Kasumi-1 (cell line): ENCODE measurements at places on chromosomes 5 and 9.

GRCh38 chr9:120841930-120842684, 615 bp downstream of the PSMD5 start:
- DNase-seq, result peak; percentile 27

DNA sequence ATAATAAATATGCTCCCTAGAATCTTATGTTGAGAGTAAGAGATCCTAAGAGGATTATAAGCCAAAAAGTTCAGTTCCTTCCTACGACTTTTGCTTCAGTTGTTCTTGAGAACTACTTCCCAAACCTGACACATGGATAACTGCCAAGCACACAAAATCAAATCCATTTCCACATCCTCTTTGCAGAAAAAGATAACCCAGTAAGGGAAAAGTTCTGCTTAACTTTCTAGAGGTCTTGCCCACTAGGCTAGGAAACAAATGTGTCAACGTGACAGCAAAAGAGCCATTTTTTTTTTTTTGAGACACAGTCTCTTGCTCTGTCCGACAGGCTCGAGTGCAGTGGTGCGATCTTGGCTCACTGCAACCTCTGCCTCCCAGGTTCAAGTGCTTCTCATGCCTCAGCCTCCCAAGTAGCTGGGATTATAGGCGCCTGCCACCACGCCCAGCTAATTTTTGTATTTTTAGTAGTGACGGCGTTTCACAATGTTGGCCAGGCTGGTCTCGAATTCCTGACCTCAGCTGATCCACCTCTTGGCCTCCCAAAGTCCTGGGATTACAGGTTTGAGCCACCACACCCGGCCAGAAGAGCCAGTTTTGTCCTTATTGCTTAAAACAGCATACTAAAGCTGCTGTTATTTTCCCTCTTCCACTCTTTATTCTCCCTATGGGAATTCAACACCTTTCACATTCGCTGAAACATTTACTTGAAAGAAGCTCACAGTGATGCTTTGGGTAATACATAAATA, 24.2 kb downstream of the CSNK1A1 start:
- DNase-seq, result no peak

GRCh38 chr9:31700252-31701045, 684.0 kb upstream of the ACO1 start:
- DNase-seq, result no peak

- no peak for DNase-seq
Observed at GRCh38 chr9:717722-718121, 123.8 kb upstream of the DMRT1 start.

- DNase-seq, result no peak
Observed at GRCh38 chr9:16321461-16322119, 548.9 kb downstream of the BNC2 start.

DNA sequence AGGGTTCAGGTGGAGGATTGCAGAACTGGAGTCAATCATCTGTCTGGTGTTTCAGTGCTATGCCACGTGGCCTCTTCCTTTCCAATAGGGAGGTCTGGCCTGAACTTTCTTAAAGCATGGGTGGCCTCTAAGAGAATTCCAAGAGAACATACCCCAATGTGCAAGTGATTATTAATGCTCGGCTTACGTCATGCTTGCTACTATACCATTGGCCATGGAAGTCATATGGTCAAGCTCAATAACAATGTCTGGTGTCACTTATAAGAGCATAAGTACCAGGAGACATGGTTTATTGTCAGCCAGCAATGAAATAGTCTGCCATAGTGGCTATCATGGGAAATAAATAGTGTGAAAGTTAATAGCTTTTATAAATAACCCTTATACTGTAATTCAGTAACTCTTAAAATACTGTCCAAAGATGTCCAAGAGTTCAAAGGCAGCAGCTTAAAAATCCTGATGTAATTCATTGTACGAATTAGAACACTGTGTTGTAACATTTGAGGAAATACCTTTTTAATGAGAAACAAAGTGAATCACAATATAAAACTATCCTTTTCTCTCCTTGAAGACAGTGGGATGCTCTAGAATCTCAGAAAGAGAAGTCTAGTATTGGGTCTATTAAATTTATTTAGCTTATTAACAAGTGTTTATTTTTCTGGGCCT, 355.4 kb upstream of the PRR16 start:
- DNase-seq, result no peak

GRCh38 chr5:142692321-142692894, 6.5 kb upstream of the FGF1 start:
- no peak for DNase-seq

DNA sequence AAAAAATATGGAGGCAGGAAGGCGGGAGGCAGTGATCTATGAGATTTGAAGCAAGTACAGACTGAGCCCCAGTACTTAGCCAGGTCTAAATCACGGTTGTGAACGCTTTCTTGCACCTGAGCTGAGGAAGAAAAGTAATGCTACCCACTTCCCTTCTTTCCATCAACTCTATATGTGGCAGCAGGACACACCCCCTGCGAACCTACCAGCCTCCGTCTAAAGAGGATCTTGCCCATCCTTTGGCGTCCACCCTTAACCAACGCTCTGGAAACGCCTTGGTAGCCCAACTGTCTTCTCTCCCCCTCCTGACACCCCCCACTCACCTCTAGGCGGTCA, 545 bp downstream of the HMGCS1 start:
- peak; percentile 43 for DNase-seq

GRCh38 chr5:150503386-150503785, 4.5 kb upstream of the NDST1 start:
- DNase-seq, result no peak

DNA sequence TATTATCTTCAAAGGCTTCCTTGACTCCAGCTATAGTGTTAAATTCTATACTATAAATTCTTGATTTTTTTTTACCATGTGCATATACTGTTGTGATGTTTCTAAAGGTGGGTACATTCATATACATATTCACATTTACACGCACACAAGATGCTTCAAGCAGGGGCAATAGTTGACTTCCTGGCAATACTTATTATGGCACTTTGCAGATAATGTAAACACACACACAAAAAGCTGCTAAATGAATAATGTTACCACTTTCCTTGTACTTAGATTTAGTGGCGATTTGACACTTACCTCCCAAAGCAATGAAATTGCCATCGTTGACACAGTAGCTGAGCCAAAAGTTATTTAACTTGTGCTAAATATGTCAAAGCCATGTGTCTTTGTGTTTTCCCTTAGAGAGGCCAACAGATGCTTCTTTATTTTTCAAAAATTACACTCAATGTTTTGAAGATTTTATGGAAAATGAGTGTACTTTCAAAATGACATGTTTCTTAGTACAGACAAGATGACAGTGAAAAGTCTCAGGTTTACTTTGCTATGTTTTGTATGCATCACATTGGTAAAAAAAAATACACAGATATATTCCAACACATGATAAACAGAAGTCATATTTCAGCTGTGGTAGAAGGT, 12.2 kb upstream of the ERAP2 start:
- no peak for DNase-seq

- no peak for DNase-seq
Observed at GRCh38 chr5:15983392-15983791, 196.2 kb downstream of the MARCHF11 start.

DNA sequence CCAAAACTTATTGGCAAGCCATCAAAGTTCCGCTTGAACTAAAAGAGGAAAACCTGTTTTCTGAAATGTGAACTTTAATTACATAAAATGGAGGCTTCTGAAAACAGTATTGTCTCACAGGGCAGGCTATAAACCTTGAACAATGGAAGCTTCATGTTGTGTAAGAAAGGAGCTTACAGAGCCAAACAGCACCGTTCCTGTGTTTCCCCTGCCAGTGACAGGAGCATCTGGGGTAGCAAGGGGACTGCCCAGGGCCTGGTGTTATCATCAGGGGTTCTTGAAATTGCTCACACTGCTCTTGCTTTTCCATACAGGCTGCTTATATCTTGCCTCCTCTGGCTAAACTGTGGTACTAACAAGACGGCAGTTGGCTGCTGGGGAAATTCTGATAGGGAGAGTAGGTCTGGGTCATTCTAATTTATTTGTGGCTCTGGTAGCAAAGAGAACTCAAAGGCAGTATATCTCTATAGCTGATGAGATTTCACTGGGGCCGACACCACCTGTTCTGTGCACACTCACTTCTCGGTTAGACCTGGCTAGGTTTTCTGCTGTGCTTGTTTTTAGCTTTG, 40.4 kb downstream of the BASP1 start:
- no peak for DNase-seq

DNA sequence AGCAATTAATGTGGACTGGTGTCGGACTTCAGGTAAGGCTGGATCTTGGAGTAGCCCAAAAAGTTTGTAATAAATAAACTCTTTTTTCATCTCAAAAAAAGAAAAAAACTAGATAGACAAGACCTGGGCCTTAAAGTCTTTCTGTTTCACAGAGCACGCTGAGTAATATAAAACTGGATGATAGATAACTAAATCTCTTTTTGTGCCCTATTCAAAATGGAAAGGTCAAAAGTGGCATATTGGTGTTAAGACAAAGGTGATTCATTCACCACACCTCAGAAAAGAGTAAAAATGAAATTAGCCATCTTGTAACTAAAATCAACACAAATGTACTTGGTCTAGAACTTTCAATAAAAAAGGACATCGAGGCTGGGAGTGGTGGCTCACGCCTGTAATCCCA, 30.3 kb upstream of the RFK start:
- DNase-seq, result no peak

DNA sequence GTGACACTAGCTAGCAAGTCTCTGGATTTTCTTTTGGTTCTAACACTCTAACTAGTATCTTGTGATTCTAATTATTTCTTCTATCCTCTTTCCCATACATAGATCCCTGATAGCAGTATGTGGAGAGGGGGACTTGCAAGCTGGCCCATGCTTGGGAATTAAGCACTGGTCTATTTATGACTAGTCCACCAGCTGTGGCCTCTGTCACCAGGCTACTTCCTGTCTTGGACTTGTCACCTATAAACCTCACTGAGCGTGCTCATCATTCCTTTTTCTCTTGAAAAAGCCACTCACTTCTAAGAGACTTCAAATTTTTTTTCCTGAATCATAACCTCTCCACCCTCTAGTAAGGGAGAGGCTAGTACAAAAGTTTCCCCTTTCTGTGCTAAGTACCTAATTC, 32.3 kb upstream of the MAMDC2 start:
- DNase-seq, result no peak

DNA sequence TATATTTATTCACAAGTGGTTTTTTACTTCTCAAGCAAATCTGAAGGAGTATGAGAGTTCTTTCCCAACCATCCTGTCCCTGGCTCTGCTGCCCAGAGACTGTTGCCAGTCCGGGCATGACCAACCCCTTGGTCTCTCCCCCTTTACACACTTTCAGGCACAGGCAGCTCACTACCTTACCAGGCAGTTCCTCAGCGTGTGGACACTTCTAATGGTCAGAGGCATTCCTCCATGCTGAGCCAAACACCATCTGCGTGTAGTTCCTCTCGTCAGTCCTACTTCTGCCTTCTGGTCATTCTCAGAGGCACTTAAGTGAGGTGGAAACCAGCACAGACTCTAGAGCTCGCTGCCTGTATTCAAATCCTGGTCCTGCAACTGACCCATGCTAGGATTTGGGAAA, 56.1 kb downstream of the TSTD2 start:
- DNase-seq, result no peak

GRCh38 chr5:151870820-151871219, 53.8 kb downstream of the GLRA1 start:
- DNase-seq, result no peak

GRCh38 chr9:79667817-79668436, 96.2 kb downstream of the TLE4 start:
- DNase-seq, result no peak

DNA sequence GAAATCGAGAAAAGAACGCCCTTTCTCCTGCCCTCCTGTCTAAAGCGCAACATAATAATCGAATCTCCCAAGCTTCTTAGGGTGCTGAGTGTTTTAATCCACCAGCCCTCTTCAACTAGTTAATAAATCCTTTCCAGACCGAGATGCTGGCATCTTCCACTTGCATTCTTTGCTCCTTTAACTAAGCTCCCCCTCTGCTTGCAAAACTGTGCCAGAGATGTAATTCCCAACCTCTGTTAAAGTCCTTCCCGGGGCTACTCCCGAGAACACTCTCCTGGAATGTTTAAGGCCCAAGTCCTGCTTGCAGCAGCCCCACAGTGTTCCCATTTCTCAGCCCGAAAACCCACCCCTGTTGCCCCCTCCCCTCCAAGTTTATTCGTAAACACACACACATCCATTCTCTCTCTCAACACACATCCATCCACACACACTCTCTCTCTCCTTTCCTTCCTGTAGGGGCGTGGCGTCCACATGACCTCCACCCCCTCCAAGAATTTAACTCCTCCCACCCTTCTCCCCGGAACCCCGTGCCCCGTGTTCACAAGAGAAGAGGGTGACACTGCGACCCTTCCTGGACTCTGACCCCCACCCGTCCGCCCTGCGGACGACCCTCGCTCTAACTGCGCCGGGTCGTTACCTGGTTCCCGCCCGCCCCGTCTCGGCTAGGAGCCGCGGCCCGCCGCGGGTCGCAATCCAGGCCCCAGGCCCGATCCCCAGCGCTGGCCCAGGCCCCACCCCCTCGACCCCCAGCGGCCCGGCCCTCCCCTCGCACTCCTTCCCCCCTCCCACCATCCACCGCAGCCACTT, 7.0 kb upstream of the MGAT1 start:
- DNase-seq, result peak; percentile 89

- DNase-seq, result no peak
Observed at GRCh38 chr9:99143655-99144054, 38.7 kb downstream of the TGFBR1 start.

- no peak for DNase-seq
Observed at GRCh38 chr5:125424402-125425141, 678.1 kb upstream of the ZNF608 start.

GRCh38 chr9:83509402-83509801, 28.8 kb downstream of the FRMD3 start:
- DNase-seq, result no peak

DNA sequence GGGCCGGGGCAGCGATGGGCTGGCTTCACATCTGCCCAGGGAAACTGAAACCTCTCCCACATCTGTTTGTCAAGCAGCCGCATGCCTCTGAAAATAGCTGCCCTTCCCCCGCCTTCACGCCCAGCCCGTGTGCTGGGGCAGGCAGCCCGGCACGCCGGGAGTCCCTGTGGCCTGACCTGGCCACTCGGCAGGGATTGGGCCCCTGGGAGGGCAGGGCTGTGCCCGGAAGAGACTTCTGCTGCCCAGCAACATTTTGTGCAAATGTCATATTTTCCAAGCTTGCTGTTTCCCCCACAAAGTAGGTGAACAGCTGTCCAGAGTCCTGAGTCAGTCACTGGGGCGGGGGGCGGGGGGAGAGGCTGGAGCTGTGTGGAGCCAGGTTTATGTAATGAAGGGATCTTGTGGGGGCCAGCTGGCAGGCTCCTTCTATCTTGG, 8.2 kb downstream of the COL27A1 start:
- no peak for DNase-seq

- DNase-seq, result peak; percentile 24
Observed at GRCh38 chr5:62206150-62206829, 99.7 kb upstream of the KIF2A start.

GRCh38 chr9:34492051-34492450, 30.7 kb downstream of the ENHO start:
- DNase-seq, result no peak

GRCh38 chr9:89661956-89662717, 57.3 kb downstream of the GADD45G start:
- no peak for DNase-seq

DNA sequence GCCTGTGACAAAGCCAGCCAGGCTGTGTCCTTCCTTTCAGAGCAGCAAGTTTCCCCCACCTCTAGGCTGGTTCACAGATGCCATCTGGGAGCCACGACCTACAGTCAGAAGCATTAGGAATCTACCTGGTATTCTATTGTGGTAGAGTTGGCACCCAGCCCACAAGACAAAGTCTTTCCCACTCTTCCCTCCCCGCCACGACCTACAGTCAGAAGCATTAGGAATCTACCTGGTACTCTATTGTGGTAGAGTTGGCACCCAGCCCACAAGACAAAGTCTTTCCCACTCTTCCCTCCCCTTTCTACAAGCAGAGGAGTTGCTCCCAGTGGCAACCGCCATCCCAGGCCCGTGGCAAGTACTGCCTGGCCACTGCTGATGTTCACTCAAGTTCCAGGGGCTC, 157.8 kb upstream of the TNC start:
- no peak for DNase-seq
